ENCODE measurements at places on chromosomes 7 and 10.
A peak's percentile ranks its signal among the peaks of the same experiment; 100 is the strongest.

DNA sequence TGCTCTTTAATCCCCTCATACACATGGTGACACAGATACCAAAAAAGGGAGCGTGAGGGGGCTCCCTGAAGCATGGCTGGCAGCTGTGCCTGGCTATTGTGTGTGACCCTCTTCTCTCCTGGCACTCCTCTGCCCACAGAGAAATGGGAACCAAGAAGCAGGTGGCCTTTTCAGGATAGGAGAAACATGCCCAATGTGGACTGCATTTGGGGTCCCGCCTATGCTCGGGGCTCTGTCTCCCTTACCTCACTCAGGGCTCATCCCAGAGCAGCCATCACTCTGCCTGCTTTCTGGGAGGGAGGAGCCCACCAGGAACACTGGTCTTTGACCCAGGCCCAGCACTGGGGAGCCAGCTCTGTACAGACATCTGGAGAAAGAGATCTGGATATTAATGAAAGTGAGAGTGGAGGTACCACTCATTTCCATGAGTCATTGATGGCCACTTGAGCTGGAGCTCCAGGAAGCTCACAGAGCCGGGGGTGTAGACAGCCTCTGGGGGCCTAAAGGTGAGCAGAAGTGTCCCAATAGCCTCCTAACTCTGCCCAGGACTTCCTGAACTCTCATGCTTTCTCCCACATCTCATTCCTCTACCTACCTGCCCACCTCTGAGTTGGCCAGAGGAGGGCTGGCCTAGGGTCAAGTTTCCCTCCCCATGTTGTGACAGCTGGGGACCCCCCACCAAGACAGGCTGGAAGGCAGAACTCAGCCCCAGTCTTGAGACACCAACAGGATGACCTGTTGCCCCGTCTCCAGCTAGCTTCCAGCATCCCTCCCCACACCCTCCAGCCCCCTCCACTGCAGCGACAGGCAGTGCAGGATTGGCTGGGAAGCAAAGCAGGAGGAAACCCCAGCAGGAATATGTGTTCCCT lies 42.6 kb downstream of the DRGX start:
- DNase-seq = no peak

DNA sequence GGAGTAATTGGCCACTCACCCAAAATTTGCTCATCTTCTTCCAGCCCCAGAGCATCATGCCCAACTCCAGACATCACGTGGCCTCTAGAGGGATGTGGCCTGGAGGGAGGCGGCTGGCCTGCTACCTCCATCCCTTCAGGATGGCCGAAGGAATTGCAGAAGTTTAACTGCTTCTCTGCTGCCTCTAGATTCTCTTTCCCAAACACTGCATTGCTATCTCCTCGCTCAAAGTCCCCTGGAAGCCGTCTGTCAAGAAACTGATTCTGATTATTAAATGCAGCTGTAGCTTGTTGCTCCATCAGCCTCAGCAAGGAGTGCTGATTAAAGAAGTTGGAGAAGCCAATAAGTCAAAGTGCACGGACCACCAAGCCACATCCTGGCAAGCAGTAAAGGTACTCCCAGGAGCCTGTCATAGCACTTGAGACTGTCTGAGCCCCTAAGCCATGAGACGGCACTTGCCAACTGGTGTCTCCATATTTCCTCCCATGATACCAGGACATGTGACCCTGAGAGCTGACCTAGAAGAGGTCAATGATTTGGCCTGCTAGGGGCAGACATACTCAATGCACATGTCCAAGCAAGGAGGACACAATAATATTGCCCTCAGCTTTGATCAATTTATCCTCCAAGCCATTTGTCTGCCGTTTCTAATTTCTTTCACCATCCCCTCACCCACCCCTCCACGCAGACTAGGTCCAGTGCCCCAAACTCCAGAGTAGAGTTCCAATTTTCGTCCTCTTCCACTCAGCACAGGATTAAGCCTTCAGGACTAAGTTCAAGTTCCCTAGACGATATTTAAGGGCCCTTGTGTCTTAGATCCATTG lies 84.2 kb downstream of the TBXAS1 start:
- no peak for DNase-seq

GRCh38 chr10:102714621-102715455 lies at the start of gene SFXN2:
Gene SFXN2, plus strand, starts transcription at chr10:102714636. Its CDS starts 12,001 bp downstream, at chr10:102726637.
- no peak for DNase-seq

- DNase-seq = peak; percentile 65
These were observed 22.6 kb upstream of the VDAC2 start for GRCh38 chr10:75187961-75188426.

- DNase-seq = no peak
These were observed 118.9 kb upstream of the EGR2 start for GRCh38 chr10:62935022-62935421.

DNA sequence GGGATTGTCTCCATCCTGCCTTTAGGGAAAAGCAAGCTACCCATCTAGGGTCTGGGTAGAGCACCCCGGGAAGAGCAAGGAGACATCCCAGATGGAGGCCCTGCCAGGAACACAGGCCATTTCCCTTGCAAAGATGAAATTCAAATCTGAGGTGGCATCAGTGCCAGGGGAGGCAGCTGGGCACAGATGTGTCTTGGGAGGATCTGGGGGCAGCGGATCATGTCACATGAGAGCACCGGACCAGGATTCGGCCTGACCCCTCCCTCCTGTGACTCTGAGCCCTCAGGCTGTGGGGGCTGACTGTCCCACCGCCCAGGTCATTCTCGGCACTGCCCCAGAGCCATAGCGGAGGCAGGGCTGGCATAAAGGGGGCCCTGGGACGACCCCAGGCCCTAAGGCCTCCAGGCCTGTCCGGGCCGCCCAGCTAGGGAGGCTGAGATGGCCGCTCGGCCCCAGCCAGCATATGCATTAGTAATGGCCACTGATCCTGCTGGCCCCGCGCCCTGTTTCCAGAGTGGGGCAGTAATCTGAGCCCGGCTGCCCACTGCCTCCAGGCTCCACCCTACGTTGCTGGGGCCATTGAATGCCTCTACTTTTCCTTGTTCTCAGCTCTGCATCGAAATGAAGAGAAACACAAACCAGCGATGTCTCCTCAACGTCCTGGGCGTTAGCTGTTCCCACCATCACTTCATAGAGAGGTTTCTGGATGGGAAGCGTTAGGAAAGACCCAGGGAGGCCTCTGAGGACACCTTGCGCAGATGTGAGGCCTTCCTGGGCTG lies 148.5 kb downstream of the UBE2H start:
- DNase-seq = no peak

DNA sequence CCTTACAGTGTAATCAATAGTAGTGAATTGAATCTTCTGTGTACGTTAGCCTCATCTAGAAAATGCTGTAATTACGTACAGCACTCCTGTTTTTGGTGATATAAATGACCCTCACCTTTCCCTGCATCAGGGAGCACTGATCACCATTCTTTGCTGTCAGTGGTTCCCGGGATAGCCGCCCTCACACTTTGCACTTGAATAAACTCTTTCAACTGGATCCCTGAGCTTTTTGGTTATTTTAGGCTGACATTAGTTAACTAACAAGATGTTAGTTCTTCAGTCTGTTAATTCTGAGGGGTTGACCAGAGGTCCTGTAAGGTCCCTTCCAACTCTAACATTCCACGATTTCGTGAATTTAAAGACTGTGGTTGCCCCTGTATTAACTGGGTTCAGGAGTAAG lies 23.4 kb upstream of the ZC3HAV1 start:
- no peak for DNase-seq

DNA sequence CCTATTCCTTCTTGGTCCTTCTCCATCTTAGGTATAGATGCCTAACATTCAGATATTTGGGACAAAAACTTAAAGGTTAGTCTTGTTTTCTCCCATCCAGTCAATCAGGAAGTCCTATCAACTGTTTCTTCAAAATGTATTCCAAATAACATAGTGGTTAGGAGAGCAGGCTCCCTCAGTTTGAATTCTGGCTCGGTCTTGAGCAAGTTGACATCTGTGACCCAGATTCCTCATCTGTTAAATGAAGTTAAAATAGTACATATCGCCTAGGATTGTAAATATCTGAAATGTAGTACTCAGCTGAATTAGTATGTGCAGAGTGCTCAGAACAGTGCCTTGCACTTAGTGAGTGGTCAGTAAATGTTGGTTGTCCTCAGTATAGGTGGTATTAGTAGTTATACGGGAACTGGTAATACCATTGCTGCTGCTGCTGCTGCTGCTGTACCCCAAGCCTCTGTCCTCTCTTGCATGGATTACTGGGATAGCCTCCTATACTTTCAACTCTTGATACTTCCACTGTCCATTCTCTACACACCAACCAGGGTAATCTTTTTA lies 58.6 kb downstream of the RALA start:
- no peak for DNase-seq

- DNase-seq = peak; percentile 59
These were observed 122.5 kb upstream of the PITRM1 start for GRCh38 chr10:3294919-3295581.

GRCh38 chr10:31961277-31962074 lies 32.8 kb upstream of the ARHGAP12 start:
- DNase-seq = peak; percentile 33

GRCh38 chr7:101912716-101913110 lies 95.3 kb downstream of the CUX1 start:
- no peak for DNase-seq

GRCh38 chr10:44962870-44963738 lies 3.5 kb downstream of the RASSF4 start:
- no peak for DNase-seq

GRCh38 chr7:50745835-50746234 lies 36.9 kb downstream of the GRB10 start:
- DNase-seq = no peak

DNA sequence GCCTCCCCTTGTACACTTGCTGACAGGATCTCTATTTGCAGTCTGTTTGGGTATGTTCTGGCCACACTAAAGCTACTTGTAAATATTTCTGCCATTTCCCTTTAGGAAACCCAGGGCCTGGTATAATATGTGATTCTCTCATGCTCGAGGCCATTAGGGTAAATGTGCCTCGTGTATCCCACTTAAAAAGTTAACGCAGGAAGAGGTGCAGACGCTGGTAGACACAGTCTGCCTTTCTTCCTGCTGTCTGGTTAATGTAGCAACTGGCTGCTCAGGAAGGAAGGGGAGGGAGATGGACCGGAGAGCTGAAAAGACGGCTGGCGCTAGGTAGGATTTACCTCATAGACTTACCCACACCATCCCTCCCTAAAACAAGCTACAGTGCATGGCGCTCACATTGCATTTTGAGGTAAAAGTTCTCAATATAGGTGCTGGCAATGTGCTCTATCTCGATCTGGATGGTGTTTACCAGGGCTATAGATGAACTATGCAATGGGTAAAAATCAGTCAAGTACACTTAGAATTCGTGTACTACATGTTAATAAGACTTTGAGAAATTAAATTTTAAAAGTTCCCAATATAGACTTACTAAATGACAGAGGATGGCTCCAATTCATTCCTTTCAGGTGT lies 125.9 kb downstream of the JAZF1 start:
- DNase-seq = peak; percentile 75

GRCh38 chr7:130794619-130794922 lies 60.6 kb upstream of the KLF14 start:
- no peak for DNase-seq

- DNase-seq = peak; percentile 73
These were observed 16.6 kb downstream of the ACBD5 start for GRCh38 chr10:27223964-27224363.

DNA sequence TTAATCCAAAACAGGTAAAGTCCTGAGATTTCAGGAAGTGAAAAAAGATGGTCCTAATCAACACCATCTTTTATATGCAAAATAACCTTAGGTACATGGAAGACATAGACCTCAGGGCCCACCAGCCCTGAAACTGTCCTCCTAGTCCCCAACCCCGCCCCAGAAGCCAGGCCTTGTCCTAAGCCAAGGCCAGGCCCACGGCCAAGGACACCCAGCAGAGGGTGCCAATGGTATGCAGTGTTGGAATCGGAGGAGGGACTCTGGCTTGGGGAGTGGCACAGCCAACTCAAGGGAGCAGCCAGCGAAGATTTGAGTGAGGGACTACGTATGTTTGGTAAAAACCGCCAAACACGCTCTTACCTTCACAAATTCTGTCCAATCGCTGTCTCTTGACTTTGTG lies 96.7 kb downstream of the ZRANB1 start:
- peak; percentile 38 for DNase-seq

DNA sequence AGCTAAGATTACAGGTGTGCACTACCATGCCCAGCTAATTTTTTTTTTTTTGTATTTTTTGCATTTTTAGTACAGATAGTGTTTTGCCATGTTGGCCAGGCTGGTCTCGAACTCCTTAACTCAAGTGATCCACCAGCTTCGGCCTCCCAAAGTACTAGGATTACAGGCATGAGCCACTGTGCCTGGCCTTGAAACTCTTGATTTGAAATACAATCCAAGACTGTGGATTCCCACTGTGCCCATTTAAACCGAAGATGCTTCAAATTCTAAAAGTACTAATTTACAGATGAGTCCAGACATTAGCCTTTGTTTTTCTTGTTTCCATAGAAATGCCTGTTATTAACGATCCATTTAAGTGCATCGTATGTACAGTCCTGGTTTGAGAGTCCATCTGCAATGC lies 130.9 kb downstream of the CACNA2D1 start:
- no peak for DNase-seq

GRCh38 chr7:155365146-155365874 lies 67.6 kb downstream of the INSIG1 start:
- DNase-seq = no peak

DNA sequence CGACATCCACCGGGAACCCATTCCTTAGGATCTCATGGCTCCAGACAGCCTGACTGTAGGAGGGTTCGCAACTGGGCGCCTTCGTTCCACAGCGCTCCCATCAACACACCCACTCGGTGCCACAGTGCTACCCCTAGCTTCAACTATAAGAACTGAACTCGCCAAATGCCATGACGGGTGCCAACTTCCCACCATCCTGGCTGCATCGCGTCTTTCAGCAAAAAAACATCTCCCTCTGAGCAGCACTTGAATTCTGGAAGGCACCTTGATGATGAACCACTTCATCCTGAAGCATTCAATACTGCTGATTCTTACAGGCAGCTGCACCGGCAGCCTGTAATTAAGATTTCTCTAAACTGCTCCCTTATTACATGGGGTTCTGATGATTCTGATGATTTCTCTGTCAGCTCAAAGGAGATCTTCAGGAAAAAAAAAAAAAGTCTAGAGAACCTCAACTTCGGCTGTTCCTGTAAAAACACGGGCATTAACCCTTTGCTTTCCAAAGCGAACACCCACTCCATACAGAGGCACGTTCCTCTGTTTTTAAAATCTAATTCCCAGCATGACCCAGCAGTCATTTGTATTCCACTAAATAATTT lies 1.3 kb downstream of the CYTH3 start:
- DNase-seq = peak; percentile 92

- DNase-seq = no peak
These were observed 52.5 kb upstream of the LHFPL3 start for GRCh38 chr7:104275900-104276299.

DNA sequence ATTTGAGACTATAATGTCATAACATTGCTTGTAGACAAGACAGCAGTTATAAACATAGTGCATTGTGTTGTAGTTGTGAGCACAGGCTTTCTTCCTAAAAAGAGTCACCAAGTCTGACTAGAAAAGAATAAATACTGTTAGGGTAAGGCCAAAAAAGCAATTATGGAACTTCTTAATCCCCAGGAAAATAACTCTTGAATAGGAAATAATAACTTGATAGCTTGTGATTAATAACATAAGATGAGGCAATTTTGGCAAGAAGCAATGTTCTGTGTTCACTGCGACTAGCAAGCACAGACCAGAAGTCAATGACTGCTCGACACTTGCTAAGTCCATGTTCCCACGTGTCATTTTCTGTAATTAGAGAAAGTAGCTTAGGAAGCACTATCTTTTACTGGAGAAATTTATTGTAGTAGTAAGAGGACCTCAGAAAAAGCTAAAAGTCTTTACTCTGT lies 97.1 kb downstream of the AGMO start:
- no peak for DNase-seq

All from A549 (cell line).